NCI-H1105 (cell line): ENCODE measurements at places on chromosomes 2 and 18.

DNA sequence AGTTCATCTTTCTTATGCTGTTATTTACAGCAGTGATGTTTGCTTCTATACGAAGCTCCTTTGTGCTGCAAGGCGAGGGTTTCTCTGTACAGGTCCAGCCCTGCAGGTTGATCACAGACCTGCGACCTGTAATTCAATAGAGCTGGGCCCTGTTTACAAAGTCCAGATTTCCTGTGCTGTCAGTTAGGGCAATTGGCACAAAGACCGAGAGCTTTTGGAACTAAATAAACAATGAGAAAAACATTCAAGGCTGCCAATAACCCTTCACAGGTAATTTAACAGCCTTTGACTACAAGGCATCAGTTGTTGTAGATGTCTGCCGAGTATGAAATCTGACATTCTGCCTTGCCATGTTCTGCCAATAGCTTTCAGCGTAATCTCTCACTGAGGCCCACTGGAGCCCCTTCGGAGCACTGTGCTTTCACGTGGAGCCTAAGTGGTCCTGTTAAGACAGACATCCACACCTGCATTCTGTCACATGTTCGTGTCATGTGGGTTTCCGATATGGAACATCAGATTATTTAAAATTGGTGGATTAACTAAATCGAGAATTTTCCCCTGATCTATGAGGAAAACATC, 232.5 kb downstream of the PTGR3 start:
- peak; percentile 92 for DNase-seq

- peak; percentile 49 for DNase-seq
These were observed 54.5 kb downstream of the SIGLEC15 start for GRCh38 chr18:45879681-45880655.

DNA sequence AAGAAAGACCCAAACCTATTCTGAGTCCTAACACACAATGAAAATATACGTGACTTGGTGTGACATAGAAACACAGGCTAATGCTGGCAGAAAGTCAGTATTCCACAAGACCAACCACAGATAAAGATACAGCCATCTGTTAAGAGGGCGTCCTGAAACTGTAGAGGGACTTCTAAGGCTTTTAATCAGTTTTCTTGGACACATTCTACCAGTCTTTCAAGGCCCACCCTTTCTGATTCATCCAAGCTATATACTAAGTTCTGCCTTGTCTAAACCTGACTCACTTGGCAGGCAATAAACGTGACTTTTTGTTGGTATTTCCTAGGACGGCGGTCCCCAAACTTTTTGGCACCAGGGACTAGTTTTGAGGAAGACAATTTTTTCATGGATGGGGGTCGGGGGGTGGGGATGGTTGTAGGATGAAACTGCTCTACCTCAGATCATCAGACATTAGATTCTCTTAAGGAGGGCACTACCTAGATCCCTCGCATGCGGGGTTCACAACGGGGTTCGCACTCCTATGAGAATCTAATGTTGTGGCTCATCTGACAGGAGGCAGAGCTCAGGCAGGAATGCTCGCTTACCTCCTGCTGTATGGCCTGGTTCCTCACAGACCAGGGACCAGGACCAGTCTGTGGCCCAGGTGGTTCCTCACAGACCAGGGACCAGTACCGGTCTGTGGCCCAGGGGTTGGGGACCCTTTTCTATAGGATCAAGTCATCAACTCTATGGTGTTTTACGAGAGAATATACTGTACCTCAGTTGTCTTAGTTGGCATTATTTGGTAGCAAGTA, 61.4 kb downstream of the SP3 start:
- DNase-seq: no peak

GRCh38 chr2:71888751-71889445, 258.8 kb downstream of the CYP26B1 start:
- DNase-seq: no peak

DNA sequence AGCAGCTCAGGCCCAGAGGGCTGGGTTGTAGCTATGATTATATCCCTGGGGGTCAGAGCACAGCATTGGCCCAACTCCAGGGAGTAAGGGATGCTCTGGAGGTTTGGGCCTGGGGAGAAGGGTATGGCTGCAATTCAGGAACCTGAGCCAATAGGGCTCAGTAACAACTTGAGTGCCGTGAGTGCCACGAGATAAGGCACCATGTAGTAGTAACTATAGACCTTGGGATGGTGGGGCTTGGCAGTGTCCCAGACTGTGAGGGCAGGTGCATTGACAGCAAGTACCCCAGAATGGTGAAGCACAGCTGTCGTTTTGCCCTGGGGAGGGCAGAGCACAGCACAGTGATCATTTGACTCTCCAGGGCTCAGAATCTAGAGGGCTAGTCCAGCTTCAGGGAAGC, 45.1 kb upstream of the ZNF396 start:
- DNase-seq: peak; percentile 10

DNA sequence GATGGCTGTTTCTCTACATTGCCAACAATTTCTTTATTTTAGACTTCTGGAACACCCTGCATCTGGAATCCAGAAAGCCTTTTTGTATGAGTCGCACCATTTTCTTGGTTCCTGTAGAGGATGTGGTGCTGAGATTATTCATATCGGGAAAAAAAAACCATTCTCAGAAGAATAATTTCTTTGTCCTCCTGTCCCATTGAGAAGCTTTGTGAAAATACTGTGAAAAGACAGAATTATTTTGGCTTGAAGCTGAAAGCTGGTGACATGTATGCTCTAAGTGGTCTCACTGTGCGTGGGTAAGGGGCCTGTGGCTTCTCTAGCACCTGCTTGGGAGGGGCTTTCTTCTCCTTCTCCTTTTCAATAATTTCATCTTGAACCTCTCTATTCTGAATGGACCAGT, 138.4 kb downstream of the FAM210A start:
- DNase-seq: no peak

GRCh38 chr2:27715318-27716210, 51.9 kb downstream of the SLC4A1AP start:
- peak; percentile 17 for DNase-seq

GRCh38 chr2:214604861-214605260, 194.0 kb downstream of the VWC2L start:
- no peak for DNase-seq

- DNase-seq: no peak
These were observed 36.0 kb downstream of the SETBP1 start for GRCh38 chr18:44716697-44717163.
